ENCODE measurements at places on chromosomes 1 and 21.
A peak's percentile ranks its signal among the peaks of the same experiment; 100 is the strongest.

DNA sequence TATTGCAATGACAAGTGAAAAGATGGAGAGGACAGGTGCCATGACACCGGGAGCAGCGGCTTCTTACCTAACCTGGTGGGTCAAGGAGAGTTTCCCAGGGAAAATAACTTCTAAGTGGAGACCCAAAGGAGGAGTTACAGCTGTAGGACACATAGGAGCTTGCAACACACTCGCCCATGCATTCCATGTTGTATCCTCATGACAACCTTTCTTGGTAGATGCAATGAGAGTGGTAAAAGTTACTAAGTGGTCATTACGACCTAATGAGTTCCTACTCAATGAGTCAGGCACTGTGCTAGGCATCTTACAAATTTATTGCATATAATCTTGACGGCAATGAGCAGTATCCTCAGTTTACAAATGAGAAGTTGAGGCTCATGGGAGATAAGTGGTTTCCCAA lies 119.5 kb upstream of the HOOK1 start:
- no peak for DNase-seq

- no peak for DNase-seq
These were observed 740 bp downstream of the ZNF691 start for GRCh38 chr1:42847111-42847595.

- DNase-seq: no peak
These were observed 85.5 kb upstream of the CACNA1E start for GRCh38 chr1:181397845-181398244.

DNA sequence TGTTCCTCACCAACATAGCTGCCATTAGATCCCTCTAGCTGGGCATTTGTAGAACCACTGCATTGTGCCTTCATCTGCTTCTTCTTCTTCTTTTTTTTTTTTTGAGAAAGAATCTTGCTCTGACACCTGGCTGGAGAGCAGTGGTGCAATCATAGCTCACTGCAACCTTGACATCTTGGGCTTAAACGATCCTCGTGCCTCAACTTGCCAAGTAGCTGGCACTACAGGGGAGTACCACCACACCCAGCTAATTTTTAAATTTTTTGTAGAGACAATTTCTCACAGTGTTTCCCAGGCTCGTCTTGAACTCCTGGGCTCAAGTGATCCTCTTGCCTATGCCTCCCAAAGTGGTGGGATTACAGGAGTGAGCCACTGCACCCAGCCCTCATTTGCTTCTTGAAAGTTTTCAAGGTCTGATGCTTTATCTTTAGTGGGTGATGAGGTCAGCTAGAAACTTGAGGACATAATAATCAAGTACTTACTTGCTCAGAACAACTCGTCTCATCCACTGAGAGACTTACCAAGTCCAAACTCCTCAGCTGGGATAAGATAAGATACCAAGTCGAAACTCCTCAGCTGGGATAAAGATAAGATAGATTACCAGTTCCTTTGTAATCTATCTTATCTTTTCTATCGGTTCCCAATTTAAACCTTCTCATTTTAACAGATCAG lies 71.5 kb downstream of the MACF1 start:
- DNase-seq: no peak

DNA sequence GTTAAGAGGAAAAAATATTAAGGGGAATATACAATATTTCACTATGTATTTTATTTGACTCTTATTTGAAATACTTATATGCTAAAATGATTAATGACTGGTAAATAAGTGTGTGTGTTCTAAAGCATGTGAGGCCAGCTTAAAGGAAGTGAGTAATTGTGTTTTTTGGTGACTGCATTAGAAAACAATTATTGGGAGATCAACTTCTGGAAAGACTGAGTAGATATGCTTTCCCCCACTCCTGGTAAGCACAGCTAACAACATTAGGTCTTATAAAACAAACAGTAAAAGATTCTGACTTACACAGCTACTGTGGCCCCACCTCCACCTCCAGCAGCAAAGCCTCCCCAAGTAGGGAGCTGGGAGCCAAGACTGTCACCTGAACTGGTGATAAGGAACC lies 403.0 kb downstream of the SRGAP2C start:
- DNase-seq: no peak

DNA sequence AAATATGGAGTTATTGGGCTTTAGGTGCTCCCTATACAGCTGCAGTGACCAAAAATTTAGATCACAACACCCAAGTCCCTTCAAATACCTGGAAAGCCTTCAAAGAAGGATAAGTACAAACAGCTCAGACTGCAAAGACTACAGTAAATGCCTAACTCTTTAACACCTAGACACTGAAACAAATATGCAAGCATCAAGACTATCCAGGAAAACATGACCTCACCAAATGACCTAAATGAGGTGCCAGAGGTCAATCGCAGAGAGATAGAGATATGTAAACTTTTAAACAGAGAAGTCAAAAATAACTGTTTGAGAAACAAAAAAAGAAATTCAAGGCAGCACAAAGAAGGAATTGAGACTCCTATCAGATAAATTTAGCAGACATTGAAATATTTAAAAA lies 753.8 kb upstream of the B3GALT2 start:
- no peak for DNase-seq

DNA sequence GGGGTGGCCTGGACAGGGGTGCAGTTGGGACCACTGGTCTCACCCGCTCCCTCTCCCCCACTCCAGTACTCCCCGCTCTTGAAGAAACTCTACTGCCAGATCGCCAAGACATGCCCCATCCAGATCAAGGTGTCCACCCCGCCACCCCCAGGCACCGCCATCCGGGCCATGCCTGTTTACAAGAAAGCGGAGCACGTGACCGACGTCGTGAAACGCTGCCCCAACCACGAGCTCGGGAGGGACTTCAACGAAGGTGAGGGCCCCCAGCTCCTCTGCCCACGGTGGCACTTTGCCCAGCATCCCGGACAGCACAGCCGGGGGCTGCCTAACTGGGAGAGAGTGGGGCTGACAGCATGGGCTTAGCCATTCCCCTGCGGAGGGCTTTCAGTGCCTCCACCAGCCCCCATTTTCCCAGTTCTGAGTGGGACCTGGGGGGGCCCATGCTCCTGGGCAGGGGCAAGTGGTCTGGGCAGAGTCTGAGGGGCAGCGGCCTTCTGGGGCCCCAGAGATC lies 30.2 kb upstream of the CCDC27 start:
- DNase-seq: no peak

DNA sequence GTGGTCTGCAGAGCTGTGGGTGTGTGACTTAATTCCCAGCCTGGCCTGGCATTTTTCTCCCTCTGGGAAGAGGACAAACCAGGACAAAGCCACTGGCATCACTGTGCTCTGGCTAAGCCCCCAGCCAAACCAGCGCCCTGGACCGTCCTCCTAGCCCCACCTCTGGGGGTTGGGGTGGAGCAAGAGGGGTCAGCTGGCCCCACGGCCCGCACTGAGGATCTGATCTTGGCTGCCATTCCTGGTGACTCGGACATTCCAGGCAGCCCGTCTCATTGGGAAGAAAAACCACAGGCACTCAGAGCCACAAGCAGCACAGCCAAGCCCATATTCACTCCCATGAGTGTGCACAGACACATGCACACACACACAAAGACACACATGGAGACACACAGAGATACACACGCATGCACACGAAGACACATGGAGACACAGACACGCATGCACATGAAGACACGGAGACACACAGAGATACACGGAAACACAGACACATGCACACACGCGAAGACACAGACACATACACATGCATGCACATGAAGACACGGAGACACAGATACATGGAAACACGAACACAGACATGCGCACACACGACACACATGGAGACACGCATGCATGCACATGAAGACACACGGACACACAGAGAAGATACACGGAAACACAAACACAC lies 2.3 kb upstream of the MXRA8 start:
- peak; percentile 57 for DNase-seq

DNA sequence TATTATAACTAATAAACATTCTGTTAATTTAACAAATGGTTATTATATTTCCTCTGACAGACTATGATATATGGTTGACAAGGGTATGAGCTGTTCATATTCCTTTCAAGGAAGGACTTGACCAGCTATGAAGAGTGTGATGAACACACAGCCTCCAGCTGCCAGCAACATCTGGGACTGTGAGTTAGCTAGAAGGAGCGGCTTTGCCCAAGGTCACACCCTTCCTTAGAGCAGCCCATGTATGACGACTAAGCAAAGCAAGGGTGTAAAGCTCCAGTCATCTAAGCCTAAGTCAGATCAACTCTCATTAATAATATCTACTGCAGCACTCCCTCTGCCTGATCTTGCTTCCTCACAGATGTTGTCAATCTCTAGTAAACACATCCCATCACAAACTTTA lies 355.4 kb downstream of the PLPP3 start:
- no peak for DNase-seq

DNA sequence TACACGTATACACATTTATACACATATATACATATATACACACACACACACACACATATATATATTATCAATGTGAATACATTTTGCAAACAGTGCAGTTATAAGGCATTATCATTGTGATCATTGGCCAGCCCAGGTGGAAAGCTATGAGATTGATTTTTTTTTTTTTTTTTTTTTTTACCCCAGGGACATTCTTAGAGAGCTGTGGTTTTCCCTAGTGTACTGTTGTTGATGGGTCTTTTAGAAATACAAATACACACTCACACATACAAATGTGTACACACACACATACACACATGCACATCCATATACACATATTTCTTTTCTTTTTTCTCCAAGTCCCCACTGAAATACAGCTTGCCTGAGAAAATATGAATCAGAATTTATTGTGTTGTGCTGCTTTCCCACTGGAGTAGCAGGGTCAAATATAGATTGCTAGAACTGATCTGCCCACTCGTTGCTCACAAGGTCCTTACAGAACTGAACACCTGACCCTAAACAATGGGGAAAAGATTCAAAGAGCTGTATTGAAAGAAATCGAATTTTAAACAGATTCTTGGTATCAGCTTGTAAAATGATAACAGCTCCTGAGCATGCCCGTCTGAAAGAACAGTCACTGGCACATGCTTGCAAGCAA lies 325.6 kb downstream of the OMA1 start:
- DNase-seq: no peak

DNA sequence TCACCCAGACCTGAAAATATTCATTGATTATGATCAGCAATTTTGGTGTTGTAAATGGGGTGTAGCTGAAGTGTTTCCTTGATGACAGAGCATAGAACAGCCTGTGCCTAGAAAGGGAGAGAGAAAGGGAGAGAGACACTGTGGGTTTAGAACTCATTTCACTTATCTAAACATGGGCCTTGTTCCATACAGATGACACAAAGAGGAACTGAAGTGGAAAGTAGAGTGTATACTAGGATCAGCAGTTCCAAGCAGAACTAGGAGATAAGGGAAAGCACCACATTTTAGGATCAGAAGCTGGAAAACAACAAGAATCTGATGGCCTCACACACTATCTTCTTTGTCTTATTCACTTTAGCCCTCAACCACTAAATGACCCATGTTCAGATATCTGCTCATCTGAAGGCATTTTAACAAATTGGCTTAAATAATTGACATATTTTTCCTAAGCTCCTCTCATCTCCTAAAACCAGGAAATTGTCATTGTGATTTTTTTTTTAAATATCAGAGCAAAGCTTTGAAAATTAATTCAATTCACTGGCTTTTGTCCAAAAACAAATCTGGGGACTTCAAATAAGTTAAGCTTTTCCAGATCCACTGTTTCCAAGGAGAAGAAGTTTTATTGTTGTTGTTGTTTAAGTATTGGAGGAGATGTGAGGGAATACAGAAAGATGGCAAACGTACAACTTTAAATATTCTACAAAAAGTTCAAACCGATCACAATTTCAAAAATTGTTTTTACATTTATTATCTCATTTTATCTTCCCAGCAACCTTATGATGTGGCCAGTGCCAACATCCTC lies 103.8 kb downstream of the LYPLAL1 start:
- DNase-seq: no peak

GRCh38 chr1:7302126-7302525 lies 469.0 kb upstream of the VAMP3 start:
- no peak for DNase-seq

GRCh38 chr1:56517404-56518130 lies 61.8 kb downstream of the PLPP3 start:
- DNase-seq: no peak

DNA sequence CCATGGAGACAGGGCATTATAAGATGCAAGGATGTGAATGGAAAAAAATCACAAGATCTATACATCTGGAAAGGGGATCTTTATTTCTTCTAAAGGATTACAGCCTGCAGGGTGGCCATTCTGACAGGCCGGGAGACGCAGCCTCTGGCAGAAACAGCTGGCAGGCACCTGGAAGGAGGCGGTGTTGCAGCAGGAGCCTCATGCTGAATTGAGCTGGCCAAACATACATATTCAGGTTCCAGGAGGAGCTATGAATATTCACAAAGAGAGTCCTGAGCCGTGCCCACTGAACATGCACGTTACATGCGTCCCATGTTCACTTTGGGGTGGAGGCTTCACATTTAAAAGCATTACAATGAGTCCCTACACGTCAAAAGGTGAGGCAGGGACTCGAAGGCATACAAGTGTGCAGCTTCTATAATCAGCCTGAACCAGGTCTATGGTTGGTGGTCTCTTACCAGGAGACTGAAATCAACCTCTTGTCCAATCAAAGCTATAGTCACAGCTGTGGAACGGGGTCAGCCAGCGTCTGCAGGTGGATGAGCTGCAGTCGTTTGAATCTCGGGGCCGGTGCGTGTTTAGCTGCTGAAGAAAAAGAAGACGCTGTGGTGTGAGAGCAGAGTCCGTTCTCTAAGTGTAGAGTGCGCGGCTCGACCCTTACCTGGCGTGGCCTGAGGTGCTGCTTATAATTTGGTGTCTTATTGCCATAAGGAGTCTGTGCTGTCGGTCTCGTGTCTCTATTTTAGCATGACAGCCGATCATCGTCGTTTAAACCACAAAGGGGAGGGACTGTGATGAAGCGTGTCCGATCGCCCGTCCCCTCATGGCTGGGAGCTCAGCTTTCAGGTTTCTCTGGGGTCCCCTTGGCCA lies 183.0 kb downstream of the ETS2 start:
- no peak for DNase-seq

DNA sequence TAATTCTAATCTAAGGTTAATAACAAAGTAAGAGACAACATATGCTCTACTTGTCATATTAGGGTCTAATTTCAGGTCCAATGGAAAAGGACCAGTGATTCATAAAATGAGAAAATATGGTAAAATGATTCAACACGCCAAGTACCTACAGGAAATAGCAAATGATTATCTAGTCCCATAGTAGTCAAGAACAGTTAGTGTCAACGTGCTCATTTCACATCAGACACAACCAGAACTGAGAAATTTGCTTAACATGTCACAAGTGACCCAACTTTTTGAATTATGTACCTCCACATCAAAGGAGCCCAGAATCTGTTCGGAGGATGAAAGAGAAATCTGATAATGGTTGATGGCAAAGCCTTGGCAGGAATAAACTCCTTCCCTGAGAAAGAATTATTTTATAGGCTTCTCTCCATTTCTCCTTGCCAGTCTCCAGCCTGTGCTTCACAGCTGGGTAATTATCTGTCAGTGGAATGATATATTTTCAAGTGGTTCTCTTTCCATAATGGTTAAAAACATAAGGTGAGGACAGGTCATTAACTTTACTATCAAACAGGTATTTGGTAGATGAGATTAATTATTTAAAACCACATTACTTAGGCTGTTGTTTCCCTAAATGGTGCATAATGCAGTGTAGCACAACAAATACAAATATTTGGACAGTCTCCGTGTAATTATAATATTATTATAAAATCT lies 83.2 kb downstream of the APP start:
- DNase-seq: no peak

- no peak for DNase-seq
These were observed 20.2 kb downstream of the DPT start for GRCh38 chr1:168708698-168709404.
